IMR-90 (cell line): ENCODE measurements at places on chromosomes 12 and 14. TPM values are rescaled to one million over a fixed set of nuclear protein-coding genes. Genes with fewer than 3 reads are reported as not detected.

GRCh38 chr14:26917086-26917485, 319.3 kb upstream of the NOVA1 start:
- H3K27me3 ChIP-seq: no peaks in the 10 kb centered on the region
- no peak overlapping the region for H3K4me3 ChIP-seq
- no peaks in the 10 kb centered on the region for H3K36me3 ChIP-seq
- H3K27ac ChIP-seq: no peak overlapping the region
- no peaks in the 10 kb centered on the region for H3K4me1 ChIP-seq
- peak; percentile 2 for DNase-seq

DNA sequence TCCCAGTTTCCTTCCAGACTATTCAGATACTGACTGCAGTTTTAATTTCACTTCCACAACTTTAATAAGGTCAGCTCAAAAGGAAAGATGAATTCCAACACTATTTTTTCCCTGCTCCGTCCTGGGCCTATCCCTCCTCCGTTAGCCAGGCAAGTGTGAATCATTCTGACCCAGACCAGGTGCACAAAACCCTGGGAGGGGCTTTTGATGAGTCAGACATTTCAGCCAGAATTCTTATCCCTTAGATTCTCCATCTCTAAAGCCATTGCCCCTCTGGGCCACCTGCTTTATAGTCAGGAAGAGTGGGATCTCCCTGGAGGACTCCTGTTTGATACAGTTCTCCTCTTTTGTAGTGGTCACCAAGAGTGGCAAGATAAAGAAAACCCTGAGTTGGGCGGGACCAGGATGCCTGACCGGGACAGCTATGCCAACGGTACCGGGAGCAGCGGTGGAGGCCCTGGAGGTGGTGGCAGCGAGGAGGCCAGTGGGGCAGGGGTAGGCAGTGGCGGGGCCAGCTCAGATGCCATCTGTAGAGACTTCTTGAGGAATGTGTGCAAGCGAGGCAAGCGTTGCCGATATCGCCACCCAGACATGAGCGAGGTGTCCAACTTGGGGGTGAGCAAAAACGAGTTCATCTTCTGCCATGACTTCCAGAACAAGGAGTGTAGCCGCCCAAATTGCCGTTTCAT, 2.2 kb downstream of the ZC3H10 start:
- H3K4me1 ChIP-seq: peaks cover 7% of the 10 kb centered on the region
- DNase-seq: peak; percentile 24
- H3K27me3 ChIP-seq: no peaks in the 10 kb centered on the region
- peaks cover 16% of the 10 kb centered on the region for H3K36me3 ChIP-seq

Gene NEK9
- total RNA-seq: 22.9 and 31.4 TPM in 2 replicates

DNA sequence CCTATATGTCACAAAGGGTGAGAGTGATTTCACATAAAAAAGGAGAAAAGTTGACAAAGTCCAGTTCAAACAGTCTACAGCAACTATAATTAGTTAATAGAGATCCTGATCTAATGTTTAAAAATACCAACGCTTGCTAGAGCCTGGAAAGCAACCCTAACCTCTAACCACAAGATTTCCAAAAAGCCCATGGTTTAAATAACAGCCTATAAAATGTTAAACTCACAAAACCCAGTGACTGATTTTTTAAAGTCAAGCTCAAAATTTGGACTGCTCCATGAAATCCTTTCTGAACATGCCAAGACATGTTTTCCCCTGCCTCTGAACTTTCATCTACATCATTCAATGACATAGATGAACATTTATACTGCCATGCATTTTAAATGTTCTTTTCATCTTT, 81.6 kb downstream of the PLEKHG7 start:
- DNase-seq: peak; percentile 50
- peaks cover 6% of the 10 kb centered on the region; the same call in 1 of the 2 replicates for H3K36me3 ChIP-seq
- no peaks in the 10 kb centered on the region for H3K27me3 ChIP-seq

Gene OR6C2
- total RNA-seq: not detected in 2 replicates
